Bone marrow (tissue), 2 donors: ENCODE measurements at places on chromosomes 13 and 19.

- peak; percentile 30 for DNase-seq
Measured at GRCh38 chr13:95660981-95661581, 15.9 kb upstream of the DNAJC3 start.

DNA sequence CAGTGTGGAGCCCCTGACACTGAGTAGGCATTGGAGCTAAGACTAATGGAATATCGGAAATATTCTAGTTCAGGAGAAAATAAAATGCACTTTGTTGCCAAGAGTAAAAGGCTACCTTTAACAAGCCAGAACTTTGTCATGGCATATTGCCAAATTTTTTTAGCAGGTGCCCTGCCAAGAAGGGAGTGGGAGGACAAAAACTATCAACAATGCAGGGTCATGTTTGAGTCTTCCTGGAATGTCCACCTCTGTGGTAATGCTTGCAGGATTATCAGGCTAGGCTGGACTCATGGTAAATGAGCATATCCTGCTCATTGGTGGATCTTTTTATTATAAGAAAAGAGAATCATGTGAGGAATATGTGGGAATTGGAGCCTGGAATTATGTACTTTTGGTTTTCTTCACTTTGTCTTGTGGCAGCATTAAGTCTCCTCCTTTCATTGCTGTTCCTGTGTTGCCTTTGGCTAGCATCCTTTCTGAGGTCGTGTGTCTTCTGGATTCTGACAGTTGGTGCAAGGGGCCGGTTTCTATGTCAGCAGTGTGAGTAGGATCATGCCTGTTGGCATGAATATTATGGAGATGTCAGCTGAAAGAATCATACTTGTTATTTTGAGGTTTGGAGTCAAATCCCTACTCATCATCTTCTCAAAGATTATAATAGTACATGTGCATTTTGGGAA is 122.9 kb upstream of the SPRY2 start:
- DNase-seq, result no peak

DNA sequence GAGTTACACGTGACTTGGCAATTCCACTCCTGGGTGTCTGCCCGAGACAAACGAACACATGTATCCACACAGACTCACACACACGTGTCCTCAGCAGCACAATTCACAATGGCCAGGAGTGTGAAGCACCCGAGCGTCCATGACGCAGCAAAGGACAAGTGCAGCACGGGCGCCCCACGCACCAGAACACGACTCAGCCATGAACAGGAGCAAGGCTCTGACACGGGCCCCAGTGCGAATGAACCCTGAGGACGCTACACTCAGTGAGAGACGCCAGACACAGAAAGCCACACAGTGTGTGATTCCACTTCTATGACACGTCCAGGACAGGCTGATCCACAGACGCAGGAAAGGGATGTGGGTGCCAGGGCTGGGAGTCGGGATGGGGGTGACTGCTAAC is 36.4 kb downstream of the PIP5K1C start:
- DNase-seq, result no peak

DNA sequence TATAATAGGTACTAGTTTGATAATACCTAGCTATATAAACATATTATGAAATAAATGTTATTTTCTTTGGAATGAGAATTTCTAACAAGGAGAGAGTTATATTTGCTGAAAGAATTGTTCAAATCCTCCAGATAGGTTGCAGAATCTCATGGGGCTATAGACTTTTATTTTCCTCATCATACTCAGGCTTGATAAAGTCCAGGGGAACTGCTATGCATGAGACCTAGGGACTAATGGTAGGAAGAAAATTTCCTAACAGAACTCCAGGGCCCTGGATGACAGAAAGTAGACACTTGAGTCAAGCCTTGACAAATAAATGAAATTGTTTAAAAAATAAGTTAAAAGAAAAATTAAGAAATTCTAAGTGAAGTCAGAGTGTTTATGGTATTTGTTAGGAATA is 138.5 kb upstream of the DACH1 start:
- DNase-seq, result no peak

DNA sequence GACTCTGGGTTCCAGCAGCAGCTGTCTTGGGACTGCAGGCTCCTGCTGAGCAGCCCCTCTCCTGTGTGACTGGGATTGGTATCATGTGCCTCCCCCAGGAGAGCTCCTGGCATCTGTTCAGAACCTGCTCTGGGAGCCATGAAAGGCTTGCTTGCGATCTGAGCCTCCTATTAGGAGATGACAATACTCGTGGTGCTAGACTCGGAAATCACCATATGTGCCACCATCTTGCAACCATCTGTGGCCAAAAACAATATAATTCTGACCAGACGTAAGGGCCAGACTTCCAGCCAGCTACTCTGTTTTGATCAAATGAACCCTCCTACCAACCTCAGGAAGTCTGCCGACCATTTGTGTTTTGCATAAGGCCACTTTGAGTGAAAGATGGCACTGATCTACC is 484.7 kb downstream of the IRS2 start:
- no peak for DNase-seq
